ENCODE measurements at places on chromosomes 2 and 18.

DNA sequence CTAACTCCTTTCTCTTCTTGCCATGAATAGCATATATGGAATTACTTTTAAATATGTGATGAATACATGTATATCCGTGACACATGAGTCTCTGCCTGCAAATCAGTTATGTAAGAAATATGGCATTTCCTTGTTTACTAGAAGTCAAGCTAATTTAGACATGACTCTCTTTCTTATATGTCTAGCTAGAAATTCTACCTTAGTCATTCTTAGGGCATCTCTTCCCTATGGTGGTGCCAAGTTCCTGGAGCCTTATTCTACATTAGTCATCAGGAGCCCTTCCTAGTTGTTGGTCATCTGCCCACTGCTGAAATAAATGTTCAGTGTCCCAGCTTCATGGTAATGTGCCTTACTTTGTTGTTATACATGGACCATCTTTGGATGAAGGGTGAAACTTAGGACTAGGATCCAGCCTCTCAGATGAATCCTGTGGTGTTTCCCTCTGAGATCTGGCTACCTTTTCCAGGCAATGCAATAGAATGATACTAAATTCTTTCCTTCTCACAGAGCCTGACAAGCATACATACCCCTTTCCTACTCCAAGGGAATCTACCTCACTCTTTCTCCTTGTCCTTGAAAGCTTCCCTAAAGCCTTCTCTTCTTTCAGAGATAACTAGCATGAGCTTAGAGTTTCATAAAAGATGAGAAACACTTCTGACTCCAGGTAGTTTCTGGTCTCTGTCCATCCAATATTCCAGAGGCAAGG, 415.3 kb upstream of the VWC2L start:
- DNase-seq = no peak

- no peak for DNase-seq
These were observed 20.4 kb upstream of the TMEM247 start for GRCh38 chr2:46458763-46459500.

GRCh38 chr18:48228301-48228715, 180.9 kb downstream of the ZBTB7C start:
- DNase-seq = no peak

- DNase-seq = no peak
These were observed 28.9 kb downstream of the LDLRAD4 start for GRCh38 chr18:13247506-13247905.

DNA sequence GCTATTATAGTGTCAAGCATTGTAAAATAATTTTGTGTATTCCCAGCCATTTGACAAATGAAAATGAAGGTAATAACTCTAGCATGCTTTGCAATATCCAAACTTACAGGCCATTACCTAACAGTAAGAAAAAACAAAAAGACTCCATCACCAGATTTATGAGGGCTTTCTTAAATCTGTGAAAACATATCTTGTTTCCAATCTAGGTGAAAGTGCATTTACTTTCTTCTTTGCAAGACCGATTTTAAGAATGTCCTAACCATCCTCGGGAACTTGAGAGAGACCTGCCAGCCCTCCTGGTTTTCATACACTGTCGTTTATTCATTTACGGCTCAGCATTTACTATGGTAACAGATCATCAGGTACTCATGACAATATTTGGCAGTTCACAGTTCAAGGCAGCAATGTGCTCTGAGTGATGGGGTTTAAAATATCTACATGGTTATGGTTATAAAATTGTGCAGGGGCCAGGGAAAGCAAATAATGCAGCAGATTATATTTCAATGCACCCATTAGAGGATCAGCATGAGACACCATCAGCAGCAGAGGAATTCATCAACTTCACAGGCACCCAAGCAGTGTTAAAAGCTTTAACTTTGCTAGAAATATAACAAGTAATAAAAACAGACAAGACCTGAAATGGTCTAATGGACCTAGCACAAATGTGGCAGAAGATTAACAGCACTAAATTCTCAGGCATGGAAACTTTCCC, 34.4 kb upstream of the PARD3B start:
- DNase-seq = no peak

DNA sequence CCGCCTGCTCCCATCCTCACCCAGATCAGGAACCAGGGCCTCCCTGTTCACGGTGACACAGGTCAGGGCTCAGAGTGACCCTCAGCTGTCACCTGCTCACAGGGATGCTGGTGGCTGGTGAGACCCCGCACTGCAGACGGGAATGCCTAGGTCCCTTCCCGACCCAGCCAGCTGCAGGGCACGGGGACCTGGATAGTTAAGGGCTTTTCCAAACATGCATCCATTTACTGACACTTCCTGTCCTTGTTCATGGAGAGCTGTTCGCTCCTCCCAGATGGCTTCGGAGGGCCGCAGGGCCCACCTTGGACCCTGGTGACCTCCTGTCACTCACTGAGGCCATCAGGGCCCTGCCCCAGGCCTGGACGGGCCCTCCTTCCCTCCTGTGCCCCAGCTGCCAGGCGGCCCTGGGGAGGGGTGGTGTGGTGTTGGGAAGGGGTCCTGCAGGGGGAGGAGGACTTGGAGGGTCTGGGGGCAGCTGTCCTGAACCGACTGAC, 31.7 kb downstream of the GPC1 start:
- DNase-seq = no peak

DNA sequence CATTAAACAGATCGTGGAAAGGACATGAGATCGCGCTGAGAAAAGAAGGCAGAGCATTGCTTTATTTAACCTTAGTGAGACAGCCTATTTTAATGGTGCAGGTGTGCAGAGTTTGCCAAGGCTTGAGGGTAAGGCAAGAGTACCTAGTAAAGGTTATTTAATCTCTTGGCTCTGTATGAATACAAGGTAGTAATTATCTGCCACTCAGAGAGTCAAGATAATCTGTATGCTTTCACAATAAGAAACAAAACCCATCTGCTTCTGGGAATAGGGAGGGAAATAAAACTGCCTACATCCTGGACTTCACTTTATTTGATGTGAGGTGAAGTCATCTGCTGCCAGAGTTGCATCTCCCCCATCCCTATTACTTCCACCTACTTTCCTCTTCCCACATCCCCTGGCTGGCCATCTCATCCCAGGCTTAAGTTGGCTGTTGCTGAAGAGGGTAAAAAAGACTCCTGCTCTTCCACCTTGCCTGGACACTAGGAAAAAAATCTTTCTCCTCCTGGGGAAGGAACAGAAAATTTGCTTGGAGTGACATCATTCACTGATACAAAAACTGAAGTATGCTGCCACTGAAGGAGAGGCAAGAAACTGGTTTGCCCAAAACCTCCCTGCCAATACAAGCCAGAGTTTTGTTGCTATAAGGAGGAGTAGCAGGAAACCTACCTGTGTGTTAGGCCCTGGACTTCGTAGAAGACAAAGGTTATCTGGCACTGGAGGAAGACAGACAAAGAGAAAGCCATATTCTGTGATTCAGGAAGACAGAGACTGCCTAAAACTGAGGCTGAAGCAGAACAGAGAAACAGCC, 35.8 kb upstream of the ARHGAP25 start:
- no peak for DNase-seq

- DNase-seq = no peak
These were observed 716.5 kb upstream of the LRATD1 start for GRCh38 chr2:13916066-13916465.

GRCh38 chr18:39491408-39491807, 1925.8 kb upstream of the CELF4 start:
- no peak for DNase-seq

- no peak for DNase-seq
These were observed 83.3 kb downstream of the PIEZO2 start for GRCh38 chr18:11066038-11066437.

DNA sequence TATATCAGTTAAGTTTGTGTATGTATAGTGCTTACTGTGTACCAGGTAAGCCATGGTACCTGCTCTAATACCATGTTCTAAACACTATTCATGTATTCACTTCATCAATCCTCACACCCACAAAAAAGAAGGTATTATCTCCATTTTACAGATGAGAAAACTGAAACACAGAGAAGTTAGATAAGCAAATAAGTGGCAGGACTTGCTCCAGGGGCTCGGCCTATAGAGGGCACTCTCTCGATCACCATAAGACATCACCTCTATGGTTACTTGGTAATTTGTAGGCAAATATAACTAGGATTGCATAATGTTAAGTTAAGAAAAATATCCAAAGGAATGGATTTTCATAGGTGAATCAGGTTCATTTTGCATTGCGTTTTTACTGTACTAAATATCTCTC, 118.1 kb upstream of the FN1 start:
- no peak for DNase-seq

GRCh38 chr2:202377207-202377761, 1.2 kb downstream of the BMPR2 start:
- peak; percentile 14 for DNase-seq

DNA sequence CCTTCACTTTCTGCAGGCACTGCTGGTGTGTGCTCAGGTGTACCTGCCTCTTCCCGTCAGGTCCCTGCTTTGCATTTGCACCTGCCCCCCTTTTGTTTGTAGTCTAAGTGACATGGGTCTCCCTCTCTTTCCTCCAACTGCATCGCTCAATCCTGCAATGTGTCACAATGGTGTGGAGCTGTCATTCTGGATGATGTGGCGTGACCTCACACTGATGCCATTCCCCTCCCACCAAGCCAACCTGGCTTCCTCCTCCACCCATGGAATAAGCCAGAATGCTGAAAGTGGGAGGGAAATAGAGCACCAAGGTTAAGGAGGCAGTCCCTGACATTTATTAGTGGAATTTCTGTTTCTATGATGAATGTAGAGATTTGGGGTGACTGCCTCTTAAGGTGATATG, 156.7 kb downstream of the ZBTB7C start:
- no peak for DNase-seq

DNA sequence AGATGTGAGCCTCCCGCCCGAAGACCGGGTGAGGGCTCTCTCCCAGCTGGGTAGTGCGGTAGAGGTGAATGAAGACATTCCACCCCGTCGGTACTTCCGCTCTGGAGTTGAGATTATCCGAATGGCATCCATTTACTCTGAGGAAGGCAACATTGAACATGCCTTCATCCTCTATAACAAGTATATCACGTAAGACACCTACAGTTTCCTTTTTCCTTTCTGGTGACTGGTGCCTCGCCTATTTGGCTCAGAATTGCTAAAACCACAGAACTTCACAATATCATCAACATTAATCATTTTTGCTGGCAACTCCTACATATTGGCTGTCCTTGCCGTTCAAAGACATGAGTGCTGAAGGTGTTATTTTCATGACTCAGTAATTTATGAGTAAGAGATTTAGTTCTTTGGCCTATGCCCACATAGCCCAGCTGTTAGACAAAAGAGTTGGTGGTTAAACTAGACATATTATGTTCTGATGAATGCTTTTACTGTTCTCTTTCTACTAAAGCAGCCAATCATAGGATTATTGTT, 2.2 kb downstream of the STAMBP start:
- DNase-seq = peak; percentile 19

DNA sequence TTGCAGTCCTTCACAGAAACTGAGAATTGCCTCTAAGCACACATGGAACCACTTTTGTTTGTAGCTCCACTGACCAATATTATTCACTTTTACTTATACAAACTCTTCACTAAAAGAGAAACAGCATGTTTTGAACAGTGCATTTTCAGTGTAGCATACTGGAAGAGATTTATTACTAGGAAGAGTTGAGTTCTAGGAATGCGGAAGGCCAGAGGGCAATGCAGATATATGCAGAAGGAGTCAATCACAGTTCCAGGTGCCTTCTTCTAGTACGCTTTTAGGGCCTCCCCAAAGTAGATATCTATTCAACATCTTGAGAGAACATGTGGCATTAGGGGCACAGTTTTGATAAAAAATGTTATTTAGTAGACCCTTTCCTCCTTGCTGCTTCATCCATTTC, 1654.0 kb upstream of the ZEB2 start:
- no peak for DNase-seq

Data from activated CD4-positive, alpha-beta T cell treated with anti-CD3 and anti-CD28 coated beads, Interleukin-2, amount 50 U/mL, for 48 hours (primary cell).